Large intestine (tissue), 12 donors: ENCODE measurements at places on chromosomes 16 and 17. TPM values are rescaled to one million over a fixed set of nuclear protein-coding genes. Genes with fewer than 3 reads are reported as not detected.

GRCh38 chr16:84498223-84498610 is 6.2 kb downstream of the MEAK7 start:
- no peak overlapping the region for H3K4me3 ChIP-seq
- no peak for DNase-seq
- peaks cover 4% of the 10 kb centered on the region for H3K4me1 ChIP-seq

GRCh38 chr17:8482546-8482945 is 46.9 kb downstream of the NDEL1 start:
- peaks cover 81% of the 10 kb centered on the region for H3K36me3 ChIP-seq
- H3K27me3 ChIP-seq, result no peaks in the 10 kb centered on the region
- no peak overlapping the region for H3K4me3 ChIP-seq
- peaks cover 7% of the 10 kb centered on the region for H3K4me1 ChIP-seq
- DNase-seq, result no peak

Gene HEATR9
- 0.03 TPM for polyA plus RNA-seq

- no peaks in the 10 kb centered on the region for H3K27me3 ChIP-seq
- peak within 1 kb of the TSS; percentile 88 for H3K4me3 ChIP-seq
- peaks cover 38% of the 10 kb centered on the region for H3K36me3 ChIP-seq
- H3K4me1 ChIP-seq, result peaks cover 23% of the 10 kb centered on the region
These were observed at the start of gene BLTP2 for GRCh38 chr17:28644787-28645575. Gene BLTP2, minus strand, starts transcription at chr17:28645158. Its CDS starts 102 bp downstream, at chr17:28645056.

DNA sequence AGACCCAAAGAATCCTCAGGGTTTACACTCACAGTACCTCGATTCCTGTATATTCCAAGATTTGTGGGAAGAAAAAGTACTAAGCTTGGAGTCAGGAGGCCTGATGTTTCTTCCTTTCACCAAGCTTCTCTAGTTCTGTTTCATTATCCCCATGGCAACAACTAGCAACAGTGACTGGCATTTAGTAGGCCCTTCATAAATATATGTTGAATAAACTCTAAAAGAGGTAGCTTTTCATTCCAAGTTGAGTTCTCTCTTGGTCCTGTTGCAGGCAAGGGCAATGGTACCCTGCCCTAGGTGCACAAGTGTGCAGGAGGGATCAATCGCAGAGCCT is 527 bp upstream of the UBE2Z start:
- peak overlapping the region; percentile 67 for H3K27ac ChIP-seq
- peak overlapping the region; percentile 63 for H3K4me3 ChIP-seq
- no peak for DNase-seq
- peaks cover 16% of the 10 kb centered on the region for H3K4me1 ChIP-seq
- H3K27me3 ChIP-seq, result no peaks in the 10 kb centered on the region

DNA sequence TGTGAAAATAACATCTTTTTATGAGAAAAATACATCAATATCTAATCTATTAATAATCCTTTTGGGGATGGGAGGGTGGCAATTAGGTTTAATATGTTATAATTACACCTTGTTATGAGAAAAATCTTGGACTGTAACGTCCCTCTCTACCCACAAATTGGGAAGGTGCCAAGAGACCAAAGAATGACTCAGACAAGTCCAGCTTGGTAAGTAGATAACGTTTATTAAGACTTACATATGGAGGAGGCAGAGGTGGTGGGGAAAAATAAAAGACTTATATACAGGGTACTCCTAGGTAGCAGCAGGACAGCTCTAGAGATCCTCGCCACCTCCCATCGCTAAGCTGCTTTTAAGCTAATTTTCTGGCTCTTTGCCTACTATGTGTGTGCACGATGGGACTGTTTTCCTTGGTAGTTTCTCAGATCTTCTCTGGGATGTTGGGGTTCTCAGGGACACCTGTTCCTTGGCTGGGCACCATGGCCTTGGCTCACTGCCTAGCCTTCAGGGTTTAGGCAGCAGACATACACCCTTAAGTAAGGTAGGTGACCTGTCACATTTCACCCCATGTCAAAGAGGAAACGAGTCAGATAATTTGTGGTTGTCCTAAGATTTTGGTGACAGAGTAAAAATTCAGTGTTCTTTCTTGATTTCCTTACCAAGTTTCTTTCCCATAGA is 31.5 kb downstream of the RBL2 start:
- no peak overlapping the region for H3K27ac ChIP-seq
- peaks cover 58% of the 10 kb centered on the region for H3K36me3 ChIP-seq
- DNase-seq, result no peak

DNA sequence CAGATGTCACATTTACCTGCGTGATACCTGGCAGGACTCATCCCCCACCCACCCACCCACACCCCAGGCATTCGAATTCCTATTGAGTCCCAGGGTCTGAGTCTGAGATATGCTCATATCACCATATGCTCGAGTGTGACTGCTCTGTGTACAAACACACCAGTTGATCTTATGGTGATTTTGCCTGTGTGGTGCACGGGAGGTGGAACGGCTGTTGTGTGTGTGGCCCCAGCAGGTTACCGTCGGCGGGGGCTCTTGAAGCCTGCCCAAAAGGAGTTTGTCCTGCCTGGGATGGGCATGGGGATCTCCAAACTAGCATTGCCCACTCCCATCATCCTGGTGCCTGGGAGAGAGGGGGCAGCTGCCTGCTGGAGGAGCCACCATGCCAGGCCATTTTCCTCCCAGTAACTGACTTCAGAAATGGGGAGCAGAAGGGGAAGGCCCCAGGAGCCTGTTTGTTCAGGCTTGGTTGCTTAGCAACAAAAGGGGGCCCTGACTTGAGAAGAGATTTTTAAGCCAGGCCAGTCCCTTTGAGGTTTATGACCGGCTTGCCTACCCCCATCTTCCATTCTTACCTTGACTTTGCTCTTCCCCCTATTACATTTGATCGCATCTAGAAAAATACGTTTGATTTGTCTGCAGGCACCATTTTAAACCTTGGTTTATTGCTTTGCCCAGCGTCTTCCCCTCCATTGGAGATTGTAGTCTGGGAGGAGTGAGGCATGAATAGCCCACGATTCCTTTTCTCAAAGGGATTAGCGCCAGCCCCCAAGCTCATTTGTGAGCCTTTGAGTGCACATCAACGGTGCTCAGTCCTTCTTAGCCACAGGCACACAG is 217.7 kb downstream of the CCDC182 start:
- peak; percentile 67 for DNase-seq
- no peak overlapping the region for H3K4me3 ChIP-seq
- H3K27me3 ChIP-seq, result no peaks in the 10 kb centered on the region
- no peaks in the 10 kb centered on the region for H3K36me3 ChIP-seq
- H3K27ac ChIP-seq, result peak overlapping the region; percentile 68

DNA sequence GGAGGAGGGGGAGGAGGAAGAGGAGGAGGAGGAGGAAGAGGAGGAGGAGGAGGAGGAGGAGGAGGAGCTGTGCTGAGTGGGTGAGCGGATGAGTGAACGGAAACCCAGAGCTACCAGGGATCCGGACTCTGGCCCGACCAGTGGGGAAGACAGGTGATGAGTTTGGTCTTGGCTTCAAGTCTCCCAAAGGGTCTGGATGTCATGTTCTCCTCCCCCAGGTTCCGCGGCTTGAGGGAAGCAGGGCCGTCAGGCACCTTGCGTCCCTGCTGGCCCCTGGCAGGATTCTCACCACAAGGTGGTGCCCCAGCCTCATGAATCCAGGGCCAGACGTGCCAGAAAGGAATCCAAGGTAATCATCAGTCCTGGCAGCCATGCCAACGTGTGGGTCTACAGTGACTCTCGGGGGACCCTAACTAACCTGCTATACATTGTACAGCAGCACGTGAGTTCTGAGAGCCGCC is 13.5 kb upstream of the ABAT start:
- DNase-seq, result peak; percentile 51
- no peaks in the 10 kb centered on the region for H3K27me3 ChIP-seq
- H3K27ac ChIP-seq, result no peak overlapping the region
- H3K4me1 ChIP-seq, result no peaks in the 10 kb centered on the region

Gene PIPOX
- polyA plus RNA-seq, result 51.5 TPM

DNA sequence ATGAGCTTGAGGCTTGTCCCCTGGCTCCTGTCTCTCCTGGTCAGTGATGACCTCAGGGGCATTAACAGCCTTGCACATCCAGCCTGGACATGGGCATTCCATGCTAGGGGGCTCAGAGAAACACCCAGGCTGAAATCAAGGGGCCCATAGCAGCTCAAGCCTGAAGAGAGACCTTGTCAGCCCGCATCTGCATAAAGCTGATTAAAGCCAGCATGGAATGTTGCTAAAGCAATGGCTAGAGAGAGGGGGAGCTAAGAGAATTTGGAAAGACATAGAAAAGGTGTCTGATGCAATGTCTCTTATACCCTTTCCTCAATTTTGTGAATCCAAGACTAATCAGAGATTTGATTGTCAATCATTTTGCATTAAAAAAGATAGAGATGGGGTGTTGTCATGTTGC is 51.4 kb upstream of the WSCD1 start:
- no peak overlapping the region for H3K4me3 ChIP-seq
- H3K27me3 ChIP-seq, result no peaks in the 10 kb centered on the region
- DNase-seq, result no peak
- H3K4me1 ChIP-seq, result no peaks in the 10 kb centered on the region
- no peaks in the 10 kb centered on the region for H3K36me3 ChIP-seq
- no peak overlapping the region for H3K27ac ChIP-seq

DNA sequence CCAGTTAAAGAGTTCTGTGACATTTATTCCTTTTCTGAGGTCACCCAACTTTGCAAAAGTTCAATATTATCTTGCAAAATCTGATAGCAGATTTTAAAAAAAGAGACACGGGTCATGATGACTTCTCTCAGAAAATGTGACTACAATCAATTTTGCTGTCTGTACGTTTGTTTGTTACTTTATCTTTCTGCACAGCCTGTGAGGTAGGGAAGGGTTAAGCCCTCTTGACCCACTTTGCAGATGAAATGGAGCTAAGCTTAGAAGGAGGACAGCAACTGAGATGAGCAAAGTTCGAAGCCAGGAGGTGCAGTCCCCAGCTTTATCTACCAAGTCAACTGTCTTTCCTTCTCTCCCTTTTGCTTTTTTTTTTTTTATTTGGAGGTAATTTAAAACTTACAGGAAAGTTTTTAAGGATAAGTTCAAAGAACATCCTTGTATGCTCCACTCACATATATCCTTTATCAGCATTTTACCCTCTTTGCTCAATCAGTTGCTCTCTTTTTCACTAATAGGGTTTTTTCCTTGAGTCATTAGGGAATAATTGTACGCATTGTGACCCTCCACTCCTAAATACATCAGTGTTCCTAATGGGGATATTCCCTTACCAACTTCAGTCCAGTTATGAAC is 86.8 kb downstream of the MSI2 start:
- DNase-seq, result no peak
- no peak overlapping the region for H3K27ac ChIP-seq
- peaks cover 4% of the 10 kb centered on the region for H3K4me1 ChIP-seq
- no peaks in the 10 kb centered on the region for H3K27me3 ChIP-seq
- no peak overlapping the region for H3K4me3 ChIP-seq

GRCh38 chr17:57622683-57623433 is 122.2 kb downstream of the CCDC182 start:
- no peak overlapping the region for H3K4me3 ChIP-seq
- H3K27ac ChIP-seq, result no peak overlapping the region
- H3K4me1 ChIP-seq, result no peaks in the 10 kb centered on the region
- H3K27me3 ChIP-seq, result no peaks in the 10 kb centered on the region
- no peak for DNase-seq

DNA sequence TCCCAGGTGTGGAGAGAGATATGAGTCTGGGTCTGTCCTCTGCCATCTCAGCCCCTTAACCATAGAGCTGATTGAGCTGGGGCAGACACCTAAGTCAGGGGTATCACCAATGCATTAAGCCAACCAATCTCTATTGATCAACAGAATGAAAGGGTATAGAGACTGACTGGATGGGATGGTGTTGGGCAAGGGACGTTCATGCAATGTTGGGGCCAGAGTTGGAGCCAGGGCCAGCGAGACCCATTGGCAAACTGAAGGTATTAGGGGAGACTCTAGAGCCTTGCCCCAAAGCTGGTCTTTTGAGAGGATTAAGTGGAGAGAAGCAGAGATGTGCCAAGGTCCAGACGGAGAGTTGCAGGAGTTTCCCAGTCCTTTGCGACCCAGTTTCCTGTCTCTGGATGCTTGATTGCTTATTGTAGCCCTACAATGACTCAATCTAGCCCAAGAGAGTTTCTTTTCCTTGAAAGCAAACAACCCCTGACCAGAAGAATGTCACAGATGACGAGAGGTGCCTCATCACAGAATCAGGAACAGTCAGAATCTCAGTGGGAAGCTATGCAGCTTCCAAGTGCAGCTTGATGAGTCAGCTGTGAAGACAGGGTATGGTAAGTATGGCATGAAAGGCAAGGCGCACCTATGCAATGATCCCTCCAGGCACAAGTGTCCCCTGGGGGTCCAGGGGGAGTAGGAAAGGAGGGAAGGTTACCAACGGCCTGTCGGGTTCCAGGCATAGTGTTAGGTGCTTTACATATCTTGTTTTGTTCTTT is 137.2 kb downstream of the UTP18 start:
- H3K27me3 ChIP-seq, result no peaks in the 10 kb centered on the region
- H3K4me3 ChIP-seq, result no peak overlapping the region
- H3K36me3 ChIP-seq, result no peaks in the 10 kb centered on the region
- no peak for DNase-seq
